ENCODE measurements at places on chromosomes 7 and 10.

GRCh38 chr7:148394582-148394981, 196.0 kb upstream of the C7orf33 start:
- DNase-seq: no peak

- DNase-seq: no peak
These were observed 22.0 kb upstream of the ANLN start for GRCh38 chr7:36367561-36368077.

GRCh38 chr7:44395067-44395466, 69.7 kb upstream of the CAMK2B start:
- no peak for DNase-seq

DNA sequence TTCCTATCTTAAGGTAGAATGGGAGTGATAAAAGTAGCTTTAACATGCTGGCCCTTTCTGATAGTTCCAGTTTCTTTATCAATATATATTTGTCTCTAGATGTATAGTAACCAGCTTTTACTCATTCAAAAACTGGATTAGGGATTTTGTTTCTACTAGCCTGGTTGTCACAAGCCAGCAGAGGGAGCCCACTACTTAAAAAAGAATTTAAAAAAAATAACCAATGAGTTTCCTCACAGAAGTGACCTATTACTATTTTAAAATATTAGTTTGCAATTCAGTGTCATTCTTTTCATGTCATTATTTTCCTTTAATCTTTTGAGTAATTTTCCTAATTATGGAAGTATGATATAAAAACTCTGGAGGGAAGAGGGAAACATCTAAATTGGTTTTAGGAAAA, 142.1 kb downstream of the PHTF2 start:
- no peak for DNase-seq

DNA sequence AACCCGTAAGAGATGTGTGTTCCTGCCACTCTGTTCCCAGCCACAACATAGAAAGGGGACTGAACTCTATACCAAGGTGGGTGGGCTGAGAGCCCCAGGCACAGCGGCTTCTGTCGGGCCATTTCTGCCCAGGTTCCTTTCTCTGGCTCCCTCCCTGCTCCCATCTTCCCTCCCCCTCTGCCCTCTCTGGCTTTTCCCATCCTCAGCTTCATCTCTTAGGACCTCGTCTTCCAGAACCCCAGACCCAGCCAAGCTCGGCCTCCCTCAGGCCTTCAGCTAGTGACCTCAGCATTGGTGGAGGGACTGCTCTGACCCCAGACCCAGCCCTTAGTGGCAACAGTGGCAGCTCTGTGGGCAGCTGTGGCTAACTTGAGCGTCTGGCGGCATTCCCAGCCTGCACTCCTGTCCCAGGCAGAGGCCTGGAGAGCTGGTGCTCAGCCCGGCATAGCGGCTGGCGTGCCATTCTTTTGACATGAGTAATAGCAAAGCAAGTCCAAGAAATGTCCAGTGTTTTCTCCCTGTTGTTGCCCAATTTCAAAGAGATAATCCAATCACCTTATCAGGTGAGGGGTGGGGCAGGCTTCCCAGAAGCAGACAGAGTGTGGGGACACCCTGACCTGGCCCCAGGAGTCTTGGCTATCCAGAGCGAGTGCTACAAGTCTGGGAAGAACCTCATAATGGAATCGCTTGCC, 15.9 kb downstream of the PTPRE start:
- peak; percentile 59 for DNase-seq

DNA sequence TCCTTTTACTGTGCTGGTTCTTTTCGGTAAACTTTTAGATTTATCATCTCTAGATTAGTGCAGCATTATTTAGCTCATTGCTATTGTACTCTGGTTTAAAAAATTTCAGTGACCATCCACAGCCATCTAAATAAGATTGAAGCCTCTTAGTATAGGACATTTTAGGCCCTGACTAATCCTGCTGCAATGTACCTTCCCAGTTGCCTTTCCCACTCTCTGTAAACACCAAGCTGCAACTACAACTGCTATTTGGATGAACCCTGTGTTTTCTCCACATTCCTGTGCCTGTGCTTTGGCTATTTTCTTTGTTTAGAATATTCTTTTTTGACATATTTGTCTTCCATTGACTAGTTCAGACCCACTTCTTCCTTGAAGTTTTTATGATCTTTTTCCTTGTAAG, 314.6 kb downstream of the AUTS2 start:
- DNase-seq: no peak

- no peak for DNase-seq
These were observed 226.2 kb downstream of the SKAP2 start for GRCh38 chr7:26638140-26638539.

- no peak for DNase-seq
These were observed 53.6 kb upstream of the AGR3 start for GRCh38 chr7:16935341-16935735.

DNA sequence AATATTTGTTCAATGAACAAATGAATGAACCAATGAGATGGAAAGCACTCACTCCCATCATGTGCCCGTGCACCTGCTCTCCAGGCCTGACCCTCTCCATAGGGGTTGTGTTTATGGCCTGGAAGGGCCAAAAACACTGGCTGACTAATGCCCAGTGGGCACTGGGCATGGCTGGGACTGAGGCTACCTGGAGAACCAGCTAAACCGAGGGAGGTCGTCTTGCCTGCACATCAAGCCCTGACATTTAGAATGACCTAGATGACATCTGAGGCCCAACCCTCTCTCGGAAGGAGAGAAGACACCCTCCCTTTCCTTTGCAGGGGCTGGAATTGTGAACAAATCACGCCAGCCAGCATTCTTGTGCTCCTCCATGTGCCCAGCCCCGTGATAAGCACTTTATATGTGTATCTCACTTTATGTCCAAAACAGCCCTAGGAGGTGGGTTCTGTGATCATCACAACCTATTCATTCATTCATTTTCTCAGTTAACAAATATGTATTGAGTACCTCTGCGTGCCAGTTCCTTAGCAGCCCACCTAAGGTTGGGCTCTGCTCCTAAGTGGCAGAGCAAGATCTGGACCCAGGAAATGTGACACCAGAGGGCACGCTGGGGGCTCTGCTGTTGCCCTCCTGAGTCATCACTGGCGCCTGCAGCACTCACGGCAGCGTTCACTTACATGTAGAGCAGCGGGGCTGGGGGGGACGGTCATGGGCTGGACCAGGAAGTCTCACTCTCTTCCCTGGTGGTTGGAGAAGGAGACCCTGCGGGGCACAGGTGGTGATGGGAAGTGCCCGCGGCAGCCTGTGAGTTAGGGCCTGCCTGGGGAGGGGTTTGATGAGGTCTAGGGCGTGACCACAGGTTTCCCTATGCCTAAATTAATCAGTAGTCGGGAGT, 52.0 kb downstream of the TSPAN15 start:
- DNase-seq: no peak

DNA sequence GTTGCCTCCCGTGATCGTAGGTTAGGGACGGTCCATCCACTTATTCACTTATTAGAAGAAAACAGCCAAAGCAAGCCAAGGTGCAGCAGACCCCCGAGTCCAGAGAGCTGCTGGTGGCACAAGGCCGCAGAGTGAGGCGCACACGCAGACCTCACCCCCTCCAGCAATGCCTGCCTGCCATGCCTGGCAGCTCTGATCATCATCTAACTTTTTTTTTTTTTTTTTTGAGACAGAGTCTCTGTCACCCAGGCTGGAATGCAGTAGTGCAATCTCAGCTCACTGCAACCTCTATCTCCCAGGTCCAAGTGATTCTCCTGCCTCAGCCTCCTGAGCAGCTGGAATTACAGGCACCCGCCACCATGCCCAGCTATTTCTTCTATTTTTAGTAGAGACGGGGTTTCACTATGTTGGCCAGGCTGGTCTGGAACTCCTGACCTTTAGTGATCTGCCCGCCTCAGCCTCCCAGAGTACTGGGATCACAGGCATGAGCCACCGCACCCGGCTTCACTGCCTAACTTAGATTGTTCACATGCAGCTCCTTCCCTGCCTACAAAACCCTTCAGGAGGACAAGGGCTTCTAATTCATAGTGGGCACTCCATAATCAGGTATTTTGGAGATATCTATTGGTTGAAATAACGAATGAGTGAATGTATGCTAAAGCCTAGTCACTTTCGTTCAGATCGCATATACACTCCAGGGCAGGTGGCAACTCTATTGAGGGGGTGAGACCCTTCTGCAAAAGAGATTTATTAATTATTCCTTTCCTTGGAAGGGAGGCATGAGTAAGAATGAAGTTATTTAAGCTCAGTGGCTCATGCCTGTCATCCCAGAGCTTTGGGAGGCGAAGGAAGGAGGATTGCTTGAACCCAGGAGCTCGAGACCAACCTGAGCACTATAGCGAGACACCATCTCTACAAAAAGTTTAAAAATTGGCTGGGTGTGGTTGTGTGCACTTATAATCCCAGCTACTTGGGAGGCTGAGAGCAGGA, 15.9 kb downstream of the TRIM56 start:
- DNase-seq: no peak

GRCh38 chr10:72020914-72021809, 57.0 kb downstream of the CHST3 start:
- DNase-seq: no peak

GRCh38 chr10:75106242-75106641, 5.2 kb upstream of the SAMD8 start:
- no peak for DNase-seq

DNA sequence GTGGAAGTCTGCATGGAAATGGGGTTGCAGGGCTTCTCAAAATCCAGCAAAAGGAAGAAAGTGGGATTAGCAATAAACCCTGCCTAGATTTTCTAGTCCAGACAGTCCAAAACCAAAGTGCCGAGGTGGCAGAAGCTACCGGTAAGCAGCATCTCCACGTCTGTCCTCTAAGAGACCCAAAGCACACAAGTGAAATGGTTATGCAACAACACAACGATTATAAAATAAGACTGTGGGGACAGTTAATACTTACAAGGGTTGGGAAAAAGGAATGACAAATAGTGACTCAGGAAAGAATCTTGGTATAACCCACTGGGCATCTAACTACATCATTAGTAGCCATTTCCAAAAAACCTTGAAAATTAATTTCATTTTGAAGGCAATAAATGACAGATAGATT, 24.7 kb downstream of the CREB3L2 start:
- no peak for DNase-seq

DNA sequence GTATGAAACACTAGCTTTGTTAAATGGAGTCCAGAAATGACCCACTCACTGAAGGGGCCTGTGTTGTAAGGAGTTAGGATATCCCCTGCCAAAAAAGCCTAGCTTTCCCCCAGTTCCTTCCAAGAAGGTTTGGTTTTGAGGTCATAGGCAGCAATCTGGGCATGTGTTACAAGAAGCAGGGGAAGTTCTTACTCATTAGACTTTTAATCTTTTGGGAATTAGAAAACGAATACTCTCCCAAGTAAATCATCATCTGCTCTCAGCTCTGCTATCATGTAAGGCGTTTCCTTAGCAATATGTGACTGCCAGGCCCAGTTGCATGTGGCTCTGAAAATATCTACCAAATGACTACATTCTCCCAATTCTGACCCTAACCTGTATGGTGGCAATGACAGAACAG, 3.7 kb downstream of the NOD1 start:
- no peak for DNase-seq

DNA sequence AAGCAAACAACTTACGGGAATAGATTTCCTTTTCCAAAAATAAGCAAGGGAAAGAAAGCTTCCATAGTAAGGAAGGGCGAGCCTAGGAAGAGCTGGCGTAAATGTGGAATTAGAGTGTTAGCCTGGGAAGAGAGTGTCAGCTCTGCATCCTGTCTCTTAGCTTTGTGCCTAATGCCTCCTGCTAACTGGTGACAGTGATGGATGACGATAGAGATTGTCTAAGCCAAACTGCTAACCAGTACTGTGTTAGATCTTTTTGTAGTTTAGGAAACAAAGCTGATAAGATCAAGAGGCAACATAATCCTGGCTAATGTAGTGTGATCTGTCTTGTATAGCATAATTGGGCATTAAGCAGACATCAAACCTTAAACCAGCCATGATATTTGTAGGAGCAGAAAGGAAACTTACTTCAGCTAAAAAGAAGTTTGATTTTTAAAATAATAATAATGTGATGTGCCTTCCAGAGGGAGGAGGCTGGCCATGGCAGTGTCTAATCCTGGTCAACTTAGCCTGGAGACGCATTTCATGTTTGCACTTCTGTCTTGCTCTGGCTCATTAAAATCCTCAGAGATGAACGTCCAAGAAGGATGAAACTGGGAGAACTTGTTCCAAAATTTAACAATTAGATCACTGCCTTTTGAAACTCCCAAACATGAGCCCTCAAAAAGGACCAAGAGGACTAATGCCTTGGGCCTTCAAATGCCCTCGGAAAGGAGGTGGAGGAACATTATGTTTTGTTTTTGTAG, 85.1 kb downstream of the FAM204A start:
- no peak for DNase-seq

GRCh38 chr7:20482071-20482470, 133.4 kb upstream of the ABCB5 start:
- DNase-seq: no peak

Measured in GOT3 (cell line).